Heart right ventricle (tissue), 16 donors: ENCODE measurements at places on chromosomes 1 and 21. TPM values are rescaled to one million over a fixed set of nuclear protein-coding genes. Genes with fewer than 3 reads are reported as not detected.

FGGY gene
- 3.1 TPM for polyA plus RNA-seq

DISC1 gene
- 1.8 TPM for polyA plus RNA-seq

IFFO2 gene
- 2.2 TPM for polyA plus RNA-seq

FALEC gene
- not detected for polyA plus RNA-seq

KIF26B gene
- polyA plus RNA-seq: 0.66 TPM

RHD gene
- polyA plus RNA-seq: not detected

LEMD1 gene
- not detected for polyA plus RNA-seq

CFAP107 gene
- not detected for polyA plus RNA-seq

FCRL4 gene
- not detected for polyA plus RNA-seq

KCNA3 gene
- polyA plus RNA-seq: 0.04 TPM

THEM5 gene
- not detected for polyA plus RNA-seq

BCL2L15 gene
- polyA plus RNA-seq: 0.15 TPM

NR5A2 gene
- polyA plus RNA-seq: 1.1 TPM

USH2A gene
- 0.01 TPM for polyA plus RNA-seq

- H3K4me3 ChIP-seq: no peak overlapping the region
- no peak for DNase-seq
- H3K27ac ChIP-seq: peak overlapping the region; percentile 72
- H3K36me3 ChIP-seq: no peaks in the 10 kb centered on the region
- H3K4me1 ChIP-seq: peaks cover 2% of the 10 kb centered on the region
- no peaks in the 10 kb centered on the region for H3K27me3 ChIP-seq
Observed at GRCh38 chr21:38476385-38476784, 21.9 kb downstream of the ERG start.

GRCh38 chr1:207833381-207833780 is 77.5 kb downstream of the CD34 start:
- DNase-seq: no peak
- no peak overlapping the region for H3K4me3 ChIP-seq
- H3K36me3 ChIP-seq: peaks cover 11% of the 10 kb centered on the region

DNA sequence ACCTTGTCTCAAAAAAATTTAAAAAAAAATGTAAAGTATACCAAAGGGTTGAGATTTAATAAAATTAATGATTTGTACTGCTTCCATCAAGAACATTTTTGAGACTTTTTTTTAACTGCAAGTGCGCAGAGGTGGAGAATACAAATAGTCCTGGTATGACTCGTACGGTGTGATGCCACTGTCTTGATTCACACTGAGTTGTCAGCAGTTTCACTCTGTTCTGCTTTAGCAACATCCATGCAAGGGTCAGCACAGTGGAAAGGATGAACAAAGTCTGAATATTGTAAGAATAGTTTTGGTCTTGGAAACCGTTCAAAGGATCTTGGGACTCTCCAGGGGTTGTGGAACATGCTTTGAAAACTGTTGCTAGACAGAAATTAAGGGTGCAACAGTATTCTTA is 40.2 kb downstream of the EXO1 start:
- no peak for DNase-seq
- H3K4me1 ChIP-seq: no peaks in the 10 kb centered on the region
- H3K27me3 ChIP-seq: no peaks in the 10 kb centered on the region
- H3K4me3 ChIP-seq: no peak overlapping the region

GRCh38 chr1:45437323-45437722 is 53.6 kb downstream of the TESK2 start:
- no peaks in the 10 kb centered on the region for H3K27me3 ChIP-seq
- DNase-seq: no peak
- no peak overlapping the region for H3K4me3 ChIP-seq
- H3K4me1 ChIP-seq: no peaks in the 10 kb centered on the region

DNA sequence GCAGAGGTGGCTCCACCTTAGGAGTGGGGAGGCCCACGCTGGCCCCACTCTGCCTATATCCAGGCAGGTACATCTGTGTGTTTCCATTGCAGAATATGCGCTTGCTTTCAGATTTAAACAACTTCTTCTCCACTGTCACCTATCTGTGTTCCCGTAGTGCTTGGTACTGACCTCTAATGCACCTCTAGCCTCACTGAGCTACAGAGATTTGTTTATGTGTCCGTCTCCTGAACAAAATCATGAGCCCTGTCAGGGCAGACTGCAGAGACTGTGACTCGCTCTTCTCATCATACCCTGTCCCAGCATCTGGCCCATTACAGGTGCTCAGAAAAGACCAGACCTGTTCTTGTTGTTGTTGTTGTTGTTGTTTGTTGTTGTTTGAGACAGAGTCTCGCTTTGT is 14.5 kb upstream of the LRRC38 start:
- DNase-seq: no peak
- peaks cover 3% of the 10 kb centered on the region for H3K4me1 ChIP-seq
- H3K4me3 ChIP-seq: no peak overlapping the region
- H3K27me3 ChIP-seq: no peaks in the 10 kb centered on the region
- peak overlapping the region; percentile 50 for H3K27ac ChIP-seq
- no peaks in the 10 kb centered on the region for H3K36me3 ChIP-seq

DNA sequence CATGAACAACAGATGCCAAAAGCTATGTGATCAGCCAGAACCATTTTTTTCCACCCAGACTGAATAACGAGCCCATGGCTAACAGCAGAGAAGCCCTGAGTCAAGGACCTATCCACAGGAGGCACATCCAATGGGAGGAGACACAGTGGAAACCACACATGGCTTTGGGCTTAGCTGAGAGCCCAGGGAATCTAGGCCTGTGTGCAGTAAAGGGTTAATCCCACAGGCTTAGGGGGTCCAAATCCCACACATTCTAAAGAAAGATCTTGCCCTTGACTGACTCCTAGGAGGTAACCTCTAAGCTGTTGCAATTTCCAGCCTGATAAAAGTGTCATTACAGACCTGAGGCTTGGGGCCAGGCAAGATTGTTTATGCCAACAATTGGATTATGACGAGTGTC is 194.5 kb downstream of the DSCAM start:
- H3K4me3 ChIP-seq: no peak overlapping the region
- H3K36me3 ChIP-seq: no peaks in the 10 kb centered on the region
- H3K4me1 ChIP-seq: no peaks in the 10 kb centered on the region
- no peaks in the 10 kb centered on the region for H3K27me3 ChIP-seq
- no peak for DNase-seq
- no peak overlapping the region for H3K27ac ChIP-seq

- H3K4me1 ChIP-seq: peaks cover 33% of the 10 kb centered on the region
- peaks cover 14% of the 10 kb centered on the region for H3K36me3 ChIP-seq
- DNase-seq: no peak
- no peak overlapping the region for H3K27ac ChIP-seq
- no peaks in the 10 kb centered on the region for H3K27me3 ChIP-seq
- no peak overlapping the region for H3K4me3 ChIP-seq
Observed at GRCh38 chr1:153614906-153615305, 1.2 kb downstream of the S100A14 start.

GRCh38 chr21:46560568-46561444 is 44.1 kb downstream of the S100B start:
- no peak overlapping the region for H3K4me3 ChIP-seq
- DNase-seq: no peak
- no peaks in the 10 kb centered on the region for H3K27me3 ChIP-seq
- H3K4me1 ChIP-seq: peaks cover 18% of the 10 kb centered on the region
- no peak overlapping the region for H3K27ac ChIP-seq

DNA sequence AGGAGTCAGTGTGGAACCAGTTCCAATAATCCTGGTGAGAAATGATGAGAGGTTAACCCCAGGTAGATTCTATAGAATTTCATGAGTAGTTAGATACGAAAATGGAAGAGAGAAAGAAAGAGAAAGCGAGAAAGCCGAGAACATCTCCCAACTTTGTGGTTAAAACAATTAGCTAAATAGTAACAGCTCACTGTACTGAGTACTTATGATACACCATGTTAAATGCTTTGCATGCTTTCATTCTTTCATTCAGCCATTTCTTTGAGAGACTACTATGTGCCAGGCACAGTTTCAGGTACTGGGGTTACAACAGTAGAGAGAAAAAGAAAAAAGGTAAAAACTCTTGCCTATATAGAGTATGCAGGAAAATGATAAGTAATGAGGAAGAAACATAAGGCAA is 109.7 kb upstream of the SYT6 start:
- no peaks in the 10 kb centered on the region for H3K36me3 ChIP-seq
- H3K4me1 ChIP-seq: no peaks in the 10 kb centered on the region
- peaks cover 3% of the 10 kb centered on the region for H3K27me3 ChIP-seq
- no peak overlapping the region for H3K4me3 ChIP-seq

- DNase-seq: no peak
- peaks cover 13% of the 10 kb centered on the region for H3K36me3 ChIP-seq
- H3K4me3 ChIP-seq: no peak overlapping the region
- H3K27ac ChIP-seq: peak overlapping the region; percentile 80
- peaks cover 38% of the 10 kb centered on the region for H3K4me1 ChIP-seq
Observed at GRCh38 chr1:26828411-26828991, 2.0 kb downstream of the ZDHHC18 start.

GRCh38 chr1:41802532-41803501 is 115.9 kb downstream of the HIVEP3 start:
- peak; percentile 53 for DNase-seq
- no peaks in the 10 kb centered on the region for H3K27me3 ChIP-seq
- no peak overlapping the region for H3K27ac ChIP-seq
- H3K4me1 ChIP-seq: peaks cover 5% of the 10 kb centered on the region
- H3K36me3 ChIP-seq: no peaks in the 10 kb centered on the region
- no peak overlapping the region for H3K4me3 ChIP-seq

DNA sequence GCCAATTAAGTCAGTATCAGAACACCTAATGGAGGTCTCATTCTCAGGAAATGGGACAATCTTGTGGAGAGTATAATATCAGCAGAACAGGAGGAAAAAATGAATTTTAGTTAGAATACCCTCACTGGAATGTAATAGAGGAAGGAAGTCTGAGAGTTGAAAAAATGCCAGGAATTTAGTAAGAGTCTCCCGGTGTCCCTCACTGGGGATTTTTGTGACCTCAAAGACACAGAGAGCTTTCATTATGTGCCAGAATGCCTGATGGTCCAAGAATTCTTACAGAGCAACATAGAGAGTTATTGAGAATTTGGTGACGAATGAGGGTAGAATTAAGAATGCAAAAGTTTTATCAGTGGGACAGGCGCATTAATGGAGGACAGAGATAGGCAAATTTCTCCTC is 443.5 kb upstream of the B3GALT2 start:
- no peaks in the 10 kb centered on the region for H3K4me1 ChIP-seq
- DNase-seq: no peak
- H3K4me3 ChIP-seq: no peak overlapping the region
- H3K36me3 ChIP-seq: no peaks in the 10 kb centered on the region

GRCh38 chr1:48089356-48089891 is 92.2 kb upstream of the TRABD2B start:
- peaks cover 39% of the 10 kb centered on the region for H3K27me3 ChIP-seq
- no peak overlapping the region for H3K27ac ChIP-seq
- no peak for DNase-seq
- no peaks in the 10 kb centered on the region for H3K36me3 ChIP-seq

DNA sequence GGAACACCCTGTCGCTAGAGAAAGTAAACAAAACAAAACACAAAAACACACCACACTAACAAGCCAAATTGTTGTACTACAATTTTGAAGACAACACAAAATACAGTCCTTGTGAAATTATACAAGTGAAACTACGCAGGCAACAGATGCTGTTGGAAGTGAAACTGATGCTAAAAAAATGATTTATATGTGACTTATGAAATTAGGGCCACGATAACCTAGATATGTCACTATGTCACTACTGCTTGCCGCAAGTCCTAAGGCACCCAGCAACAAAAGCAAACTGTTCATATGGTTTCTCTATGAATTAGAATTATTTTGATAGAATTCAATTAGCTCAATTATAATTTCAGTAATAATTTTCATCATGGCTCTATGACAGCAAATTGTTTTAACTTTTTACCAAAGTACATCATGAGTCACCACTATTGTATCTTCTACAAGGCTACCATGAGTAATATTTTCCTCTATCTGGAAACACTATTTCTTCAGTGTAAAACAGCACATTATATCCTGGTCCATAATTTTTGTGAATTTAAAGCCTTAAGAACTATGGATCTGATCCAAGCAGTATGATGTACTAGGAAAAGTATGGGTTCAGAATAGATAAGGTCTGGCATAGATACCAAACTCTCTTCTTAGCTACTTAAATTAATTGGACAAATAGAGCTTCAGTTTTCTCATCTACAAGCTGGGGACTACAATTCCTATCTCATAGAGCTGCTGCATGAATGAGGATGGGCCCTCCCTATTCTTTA is 216.3 kb downstream of the COL11A1 start:
- H3K27me3 ChIP-seq: no peaks in the 10 kb centered on the region
- no peak for DNase-seq
- H3K36me3 ChIP-seq: no peaks in the 10 kb centered on the region
- no peak overlapping the region for H3K4me3 ChIP-seq

- no peaks in the 10 kb centered on the region for H3K4me1 ChIP-seq
- DNase-seq: no peak
- no peak overlapping the region for H3K27ac ChIP-seq
- H3K4me3 ChIP-seq: no peak overlapping the region
- no peaks in the 10 kb centered on the region for H3K36me3 ChIP-seq
Observed at GRCh38 chr21:29295066-29295650, 3.6 kb upstream of the BACH1 start.

DNA sequence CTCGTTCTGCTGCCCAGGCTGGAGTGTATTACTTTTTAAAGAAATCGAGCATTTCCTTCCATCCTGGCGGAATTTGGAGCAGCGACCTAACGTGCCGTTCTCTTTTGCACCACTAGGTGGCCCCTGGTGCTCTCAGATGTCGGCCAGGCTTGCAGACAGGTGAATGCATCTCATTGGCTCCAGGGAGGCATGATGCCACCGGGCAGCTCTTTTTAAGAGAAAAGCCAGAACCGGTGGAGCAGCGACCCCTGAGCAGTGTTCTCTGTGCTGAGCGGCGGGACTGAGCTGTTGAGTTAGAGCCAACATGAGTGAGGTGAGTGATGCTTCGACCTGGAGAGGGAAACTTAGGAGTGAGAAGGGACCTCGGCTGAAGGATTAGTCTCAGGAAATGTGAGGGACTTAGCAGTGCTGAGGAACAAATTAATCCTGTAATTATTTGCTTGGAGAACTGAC is at the start of gene PCP4:
Gene PCP4, plus strand, starts transcription at position 241 of the 453 bp plus-strand sequence. Its CDS starts 64 bp downstream, at position 305.
- no peak within 1 kb of the TSS for H3K4me3 ChIP-seq
- H3K4me1 ChIP-seq: no peaks in the 10 kb centered on the region
- H3K36me3 ChIP-seq: no peaks in the 10 kb centered on the region
- H3K27me3 ChIP-seq: no peaks in the 10 kb centered on the region
- no peak for DNase-seq
- H3K27ac ChIP-seq: no peak within 1 kb of the TSS

- no peaks in the 10 kb centered on the region for H3K4me1 ChIP-seq
- no peak for DNase-seq
- no peaks in the 10 kb centered on the region for H3K36me3 ChIP-seq
- no peaks in the 10 kb centered on the region for H3K27me3 ChIP-seq
Observed at GRCh38 chr1:228022571-228023293, 15.9 kb downstream of the WNT3A start.
